Pulmonary artery endothelial cell (primary cell): ENCODE measurements at places on chromosomes 6 and 20.
A peak's percentile ranks its signal among the peaks of the same experiment; 100 is the strongest.

DNA sequence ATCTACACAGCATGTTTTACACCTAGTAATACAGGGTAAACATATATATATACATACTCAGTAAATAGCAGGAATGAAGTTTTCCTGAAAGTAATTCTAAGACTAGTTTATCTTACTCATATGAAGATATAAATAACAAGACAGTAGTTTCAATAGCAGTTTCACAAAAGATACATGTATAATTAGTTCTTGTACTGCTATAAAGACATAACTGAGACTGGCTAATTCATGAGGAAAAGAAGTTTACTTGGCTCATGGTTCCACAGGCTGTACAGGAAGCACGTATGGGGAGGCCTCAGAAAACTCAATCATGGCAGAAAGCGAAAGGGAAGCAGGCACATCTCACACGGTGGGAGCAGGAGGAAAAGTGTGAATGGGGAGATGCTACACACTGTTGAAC is 16.9 kb downstream of the RARS2 start:
- DNase-seq, result no peak

DNA sequence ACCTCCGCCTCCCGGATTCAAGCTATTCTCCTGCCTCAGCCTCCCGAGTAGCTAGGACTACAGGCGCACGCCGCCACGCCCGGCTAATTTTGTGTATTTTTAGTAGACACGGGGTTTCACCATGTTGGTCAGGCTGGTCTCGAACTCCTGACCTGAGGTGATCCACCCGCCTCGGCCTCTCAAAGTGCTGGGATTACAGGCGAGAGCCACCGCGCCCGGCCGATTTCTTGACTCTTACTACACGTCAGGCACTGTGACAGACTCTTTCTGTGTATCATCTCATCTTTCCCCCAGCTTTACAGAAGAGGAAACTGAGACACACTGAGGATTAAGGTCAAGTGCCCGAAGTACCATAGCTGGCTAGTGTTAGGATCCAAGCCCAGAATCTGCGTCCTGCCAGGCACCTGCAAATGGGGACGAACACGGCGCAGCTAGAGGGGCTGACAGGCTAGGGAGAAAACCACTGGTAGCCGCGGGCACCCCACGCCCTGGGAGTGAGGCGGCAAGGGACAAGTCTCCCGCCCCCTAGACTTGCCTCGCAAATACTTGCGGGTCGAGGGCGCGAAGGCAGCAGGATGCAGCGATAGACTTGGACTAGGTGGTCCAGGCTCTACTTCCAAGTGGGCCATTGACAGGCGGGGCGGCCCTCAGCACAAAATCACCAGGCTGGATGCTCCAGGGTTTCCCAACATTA is 1.1 kb upstream of the TAF8 start:
- DNase-seq, result no peak

GRCh38 chr6:85004361-85004995 is 240.1 kb upstream of the TBX18 start:
- DNase-seq, result no peak

- DNase-seq, result no peak
Observed at GRCh38 chr6:71114544-71114943, 157.7 kb upstream of the B3GAT2 start.

GRCh38 chr6:15504581-15505350 is 158.1 kb downstream of the DTNBP1 start:
- DNase-seq, result peak; percentile 64
